Progenitor cell of endocrine pancreas (in vitro differentiated cells): ENCODE measurements at places on chromosomes 7 and 10.

DNA sequence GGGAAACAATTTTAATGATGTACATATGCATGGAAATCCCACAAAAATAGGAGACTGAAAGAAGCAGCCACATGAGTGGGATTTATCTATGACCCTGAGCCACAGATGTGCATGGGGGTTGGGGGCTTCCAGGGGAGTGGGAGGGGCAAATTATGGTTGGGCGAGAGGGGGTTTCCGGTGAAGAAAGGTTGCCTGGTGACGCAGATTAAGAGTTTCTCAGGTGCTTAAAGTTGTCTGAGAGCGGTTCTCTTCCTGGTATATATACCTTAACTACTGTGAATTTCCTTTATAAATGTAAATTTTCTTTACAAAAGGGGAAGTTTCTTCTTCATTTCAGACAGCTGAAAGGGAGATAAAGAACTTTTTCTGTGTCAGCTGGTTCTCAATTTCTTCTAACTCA is 273.6 kb upstream of the PITRM1 start:
- DNase-seq = no peak

DNA sequence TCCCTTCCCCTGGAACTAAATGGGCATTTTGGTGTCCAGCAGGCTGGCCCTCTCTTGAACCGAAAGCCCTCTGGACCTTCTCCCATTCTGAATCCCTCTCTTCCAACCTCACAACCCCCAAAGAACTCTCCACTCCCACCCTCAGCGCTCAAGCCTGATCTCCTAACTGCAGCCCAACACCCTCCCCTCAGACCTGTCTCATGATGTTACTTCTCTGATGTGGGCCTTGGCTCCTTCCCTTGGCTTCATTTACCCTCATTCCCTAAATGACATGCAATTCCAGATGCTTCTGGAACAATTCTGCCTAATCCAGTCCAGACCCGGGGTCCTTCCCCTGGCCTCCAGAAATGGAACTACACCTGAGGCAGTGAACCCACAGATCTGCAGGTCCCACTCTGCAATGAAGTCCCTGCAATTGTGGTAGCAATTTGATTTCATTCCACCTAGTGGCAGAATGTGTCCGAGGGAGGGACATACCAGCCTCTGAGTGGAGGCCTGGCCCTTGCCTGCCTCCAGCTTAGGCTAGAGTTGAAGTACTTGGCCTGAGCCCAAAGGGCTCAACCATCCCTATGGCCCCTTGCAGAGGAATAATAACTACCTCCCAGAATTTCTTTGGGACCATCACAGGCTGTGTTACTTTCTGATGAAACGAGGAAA is 4.1 kb upstream of the CEP41 start:
- no peak for DNase-seq

DNA sequence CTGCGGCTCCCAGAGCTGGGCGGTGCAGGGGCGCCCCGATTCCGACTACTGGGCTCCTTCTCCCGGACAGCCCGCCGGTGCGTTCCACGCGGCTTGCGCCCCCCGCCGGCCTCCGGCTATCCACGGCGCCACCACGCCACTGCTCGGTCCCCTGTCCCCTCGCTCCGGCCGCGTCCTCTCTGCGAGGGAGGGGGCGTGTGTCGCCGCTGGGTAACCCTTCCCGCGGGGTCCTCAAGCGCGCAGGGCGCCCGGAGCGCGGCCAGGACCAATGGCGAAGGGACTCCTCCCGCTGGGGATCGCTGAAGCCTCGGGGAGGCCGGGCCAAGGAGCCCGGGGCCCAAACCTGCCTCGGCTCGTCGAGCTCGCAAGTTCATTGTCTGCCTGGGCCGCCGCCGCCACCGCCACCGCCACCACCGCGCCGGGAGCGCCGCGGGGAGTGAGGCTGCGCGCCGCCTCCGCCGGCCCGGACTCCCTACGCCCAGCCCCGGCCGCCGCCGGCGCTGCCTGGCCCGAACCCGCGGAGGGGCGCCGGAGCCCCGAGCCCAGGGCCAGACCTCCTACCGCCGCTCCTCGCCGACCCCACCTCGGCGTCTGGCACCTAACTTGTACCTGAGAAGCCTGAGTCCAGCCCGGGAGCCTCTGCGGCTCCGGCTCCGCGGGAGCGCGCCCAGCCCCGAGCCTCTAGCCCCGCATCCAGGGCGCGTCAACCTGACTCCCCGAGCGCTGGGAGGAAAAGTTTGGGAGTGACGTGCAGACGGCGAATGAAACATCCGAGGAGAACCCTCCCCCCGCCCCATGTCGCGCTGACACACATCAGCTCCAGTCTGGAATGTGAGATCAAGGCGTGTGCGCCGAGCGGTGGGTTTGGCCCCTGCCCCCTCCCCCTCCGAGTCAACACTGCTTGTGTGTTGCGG is at the start of gene CHST15:
TSS of gene CHST15 (minus strand) at position 739 of the 914 bp plus-strand sequence. CDS start 47,386 bp downstream, outside the sequence.
- DNase-seq = peak; percentile 57

GRCh38 chr10:43218206-43218950 is 48.5 kb downstream of the RASGEF1A start:
- DNase-seq = no peak

GRCh38 chr10:17166699-17167098 is 34.8 kb downstream of the TRDMT1 start:
- no peak for DNase-seq

DNA sequence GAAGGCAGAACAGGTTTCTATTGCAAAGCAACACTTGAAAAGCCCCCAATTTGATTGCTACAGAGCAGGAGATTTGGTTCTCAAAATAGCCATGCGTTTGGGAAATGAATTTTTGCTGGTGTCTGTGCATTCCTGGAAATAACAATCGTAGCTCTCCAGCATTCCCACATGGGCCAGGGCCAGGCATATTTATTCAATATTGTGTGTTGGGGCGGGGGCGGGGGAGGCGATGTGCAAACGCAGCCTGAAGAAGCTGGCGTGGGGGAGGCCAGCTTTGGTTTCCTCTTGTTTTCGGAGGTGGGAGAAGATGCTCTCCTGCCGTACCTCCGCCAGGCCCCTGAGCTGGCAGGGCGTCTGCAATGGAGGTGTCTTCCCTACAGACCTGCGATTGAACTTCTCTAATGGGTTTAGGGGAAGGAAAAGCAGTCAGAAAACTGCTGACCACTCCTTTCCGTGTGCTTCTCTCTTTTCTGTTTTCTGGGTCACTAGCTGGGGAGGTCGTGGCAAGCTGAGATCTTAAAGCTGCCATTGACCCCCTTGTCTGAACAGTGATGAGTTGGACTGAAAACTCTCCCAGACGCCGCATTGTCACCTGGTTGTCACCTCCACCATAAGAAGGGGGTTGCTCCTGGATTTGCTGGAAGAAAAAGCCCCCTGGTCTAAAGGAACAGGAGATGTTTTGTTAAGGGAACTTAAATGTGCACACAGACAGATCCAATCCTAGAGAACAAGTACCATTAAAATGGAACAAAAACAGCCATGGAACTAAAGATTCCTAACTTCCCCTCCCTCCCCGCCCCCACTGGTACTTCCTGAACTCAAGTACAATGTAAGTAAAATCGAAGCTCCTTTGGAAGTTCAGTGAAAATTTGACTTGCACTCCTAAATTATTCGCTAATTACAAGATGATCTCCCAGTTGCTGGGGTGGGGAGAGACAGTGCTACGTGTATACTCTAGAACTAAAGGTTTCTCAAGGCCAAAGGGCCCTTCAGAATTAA is 56.4 kb upstream of the HABP2 start:
- no peak for DNase-seq

- DNase-seq = no peak
These were observed 127.6 kb downstream of the DLG5 start for GRCh38 chr10:77798940-77799339.

DNA sequence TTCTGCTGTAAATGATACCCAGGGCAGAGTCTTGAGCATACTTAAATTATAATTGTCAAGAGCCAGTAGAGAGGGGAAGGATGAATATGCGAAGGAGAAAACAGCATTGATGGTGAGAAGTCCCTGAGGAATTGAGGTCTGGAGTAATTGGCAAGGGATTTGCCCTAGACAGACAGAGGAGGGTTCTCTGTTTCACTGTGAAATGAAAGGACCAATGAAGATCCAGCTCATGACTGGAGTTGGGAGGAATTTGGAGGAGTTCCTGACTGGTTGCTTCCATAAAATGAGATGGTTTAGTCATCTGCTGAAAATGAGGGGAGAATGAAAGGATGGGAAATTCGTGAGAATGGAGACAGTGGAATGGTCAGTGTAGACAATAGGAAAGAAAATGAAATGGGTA is 6.8 kb downstream of the PRPF18 start:
- no peak for DNase-seq

GRCh38 chr7:100483722-100484672 is at the start of gene NYAP1:
Gene NYAP1 (plus strand): TSS chr7:100483927. CDS start chr7:100485312, 1,385 bp downstream.
- no peak for DNase-seq

DNA sequence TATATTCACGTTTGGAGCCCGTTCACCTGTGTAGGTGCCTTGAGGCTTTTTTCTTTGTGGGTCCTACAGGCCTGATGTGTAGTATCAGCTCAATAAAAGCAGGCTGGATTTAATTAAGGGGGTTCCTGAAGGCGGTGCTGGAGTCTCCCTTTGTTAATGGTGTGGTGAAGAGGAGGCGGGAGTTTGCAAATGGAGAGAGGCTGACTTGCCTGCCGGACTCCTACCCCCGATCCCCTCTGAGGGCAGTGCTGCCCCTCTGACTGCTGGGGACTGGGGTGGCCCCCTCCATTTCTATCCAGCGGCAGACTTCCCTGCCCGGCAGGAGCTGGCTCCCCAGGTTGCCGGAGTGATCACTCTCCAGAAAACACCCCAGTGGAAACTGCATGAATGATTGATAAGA is 45.1 kb downstream of the ZMIZ1 start:
- no peak for DNase-seq

DNA sequence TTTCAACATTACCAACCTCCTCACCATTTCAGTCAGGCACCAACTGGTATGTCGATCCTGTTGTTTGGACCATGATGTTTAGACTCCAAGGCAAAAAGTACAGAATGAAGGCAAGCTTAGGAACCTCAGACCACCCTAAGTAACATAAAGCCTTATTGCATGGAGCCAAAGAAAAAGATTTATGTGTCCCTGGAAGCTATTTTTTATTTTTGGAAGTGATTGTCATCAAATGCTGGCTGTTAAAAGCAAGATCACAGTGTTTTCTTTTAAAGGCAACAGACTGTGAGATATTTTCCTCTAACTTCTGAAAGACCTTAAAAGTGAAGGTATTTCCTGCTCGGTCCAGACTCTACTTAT is 8.2 kb downstream of the ASB15 start:
- DNase-seq = no peak

GRCh38 chr10:93999401-93999851 is 5.7 kb downstream of the PLCE1 start:
- no peak for DNase-seq

- DNase-seq = no peak
These were observed 27.2 kb downstream of the EBF3 start for GRCh38 chr10:129936923-129937300.

GRCh38 chr10:97234400-97234799 is 48.6 kb upstream of the SLIT1 start:
- DNase-seq = no peak

DNA sequence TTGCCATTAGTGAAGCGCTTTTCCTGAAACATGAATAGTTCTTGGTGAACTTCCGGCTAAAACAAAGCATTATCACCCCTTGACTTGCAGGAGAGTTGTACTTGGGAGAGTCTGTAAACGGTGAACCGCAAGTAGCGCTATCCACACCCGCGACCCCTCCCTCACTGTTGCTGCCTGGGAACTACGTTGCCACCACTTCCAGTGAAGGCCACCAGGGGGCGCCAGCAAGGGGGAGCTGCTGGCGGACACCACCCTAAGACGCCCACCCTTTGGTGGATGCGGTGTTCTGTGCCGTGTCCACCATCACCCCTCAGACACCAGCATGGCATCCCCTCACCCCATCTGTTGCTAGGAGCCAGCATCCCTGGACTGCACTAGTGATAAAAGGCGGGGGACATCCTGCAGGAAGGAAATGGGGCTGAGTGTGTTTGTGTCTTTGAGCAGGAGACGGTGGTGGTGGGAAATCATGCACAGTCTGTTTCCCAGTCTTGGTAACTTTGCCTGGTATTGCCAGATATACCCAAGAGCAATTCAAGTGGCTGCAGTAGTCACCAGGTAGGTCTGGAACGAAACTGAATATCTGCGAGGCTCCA is 298.2 kb downstream of the FRMD4A start:
- DNase-seq = peak; percentile 16

GRCh38 chr7:121966276-121966934 is 93.4 kb downstream of the PTPRZ1 start:
- DNase-seq = no peak

- DNase-seq = no peak
These were observed 150.6 kb downstream of the TPST1 start for GRCh38 chr7:66355756-66356155.

- DNase-seq = no peak
These were observed 220.3 kb downstream of the PHTF2 start for GRCh38 chr7:78018641-78019446.

DNA sequence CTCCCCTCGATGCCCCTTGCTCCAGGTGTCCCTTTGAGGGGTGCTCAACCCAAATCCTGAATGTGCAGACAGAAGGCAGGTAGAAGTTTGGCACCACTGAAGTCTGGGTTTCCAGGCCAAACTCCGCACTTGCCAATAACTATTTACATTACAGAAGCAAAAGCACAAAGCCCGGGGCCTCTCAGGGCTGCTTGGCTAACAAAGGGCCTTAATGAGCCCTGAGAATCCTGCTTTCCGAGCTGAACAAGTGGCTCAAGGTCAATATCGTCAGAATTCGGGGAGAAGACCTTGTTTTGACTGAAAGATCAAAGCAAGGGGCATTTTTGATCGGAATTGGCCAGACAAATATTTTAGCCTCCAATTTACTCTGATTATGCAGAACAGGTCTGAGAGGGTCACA is 189.9 kb downstream of the HERPUD2 start:
- DNase-seq = no peak

GRCh38 chr10:5163487-5163886 is 21.5 kb downstream of the AKR1C8 start:
- no peak for DNase-seq

- no peak for DNase-seq
These were observed 23.5 kb downstream of the NACAD start for GRCh38 chr7:45065031-45065995.

- no peak for DNase-seq
These were observed 1.4 kb downstream of the SKIDA1 start for GRCh38 chr10:21524131-21524525.

- no peak for DNase-seq
These were observed 290 bp downstream of the MALRD1 start for GRCh38 chr10:19048891-19049290.

- DNase-seq = no peak
These were observed 239.6 kb downstream of the DNAJB6 start for GRCh38 chr7:157576415-157576814.

- DNase-seq = no peak
These were observed 1055.1 kb downstream of the NXPH1 start for GRCh38 chr7:9488555-9488954.

- no peak for DNase-seq
These were observed 224.4 kb downstream of the MAD1L1 start for GRCh38 chr7:2008101-2008935.

DNA sequence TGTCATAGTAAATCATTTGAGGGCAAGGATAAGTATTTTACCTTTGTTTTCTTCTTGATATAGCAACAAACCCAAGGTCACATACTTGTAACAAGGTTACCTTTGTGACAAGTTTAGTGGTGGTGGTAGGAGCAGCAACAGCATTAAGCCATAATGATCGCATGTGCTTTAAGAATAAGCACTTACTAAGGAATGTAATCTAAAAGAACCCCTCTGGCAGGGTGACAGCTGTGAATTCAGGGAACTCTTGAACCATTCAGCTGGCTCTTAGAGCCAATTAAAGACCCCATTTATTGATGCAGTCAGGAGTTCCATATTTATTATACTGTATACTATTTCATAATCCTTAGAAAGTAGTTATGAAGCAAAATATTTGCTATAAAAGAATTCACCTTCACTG is 370.8 kb downstream of the EXOC4 start:
- DNase-seq = no peak

GRCh38 chr7:28316489-28316888 is 95.8 kb upstream of the CREB5 start:
- no peak for DNase-seq
